ENCODE measurements at places on chromosomes 4 and X. TPM values are rescaled to one million over a fixed set of nuclear protein-coding genes. Genes with fewer than 3 reads are reported as not detected.

- no peaks in the 10 kb centered on the region for H3K4me1 ChIP-seq
- no peak overlapping the region for H3K27ac ChIP-seq
- peak; percentile 30 for DNase-seq
- no peaks in the 10 kb centered on the region for H3K36me3 ChIP-seq
Measured at GRCh38 chr4:93659629-93660028, 168.9 kb upstream of the ATOH1 start.

- H3K36me3 ChIP-seq, result no peaks in the 10 kb centered on the region
- H3K4me3 ChIP-seq, result no peak overlapping the region
- H3K27me3 ChIP-seq, result no peaks in the 10 kb centered on the region
- H3K4me1 ChIP-seq, result no peaks in the 10 kb centered on the region
- DNase-seq, result no peak
Measured at GRCh38 chr4:14602206-14602605, 400.1 kb upstream of the CPEB2 start.

- no peak for DNase-seq
- no peaks in the 10 kb centered on the region for H3K36me3 ChIP-seq
- H3K4me1 ChIP-seq, result peaks cover 1% of the 10 kb centered on the region
- H3K27ac ChIP-seq, result peak overlapping the region; percentile 4
Measured at GRCh38 chrX:150926304-150926703, 27.8 kb upstream of the CD99L2 start.

DNA sequence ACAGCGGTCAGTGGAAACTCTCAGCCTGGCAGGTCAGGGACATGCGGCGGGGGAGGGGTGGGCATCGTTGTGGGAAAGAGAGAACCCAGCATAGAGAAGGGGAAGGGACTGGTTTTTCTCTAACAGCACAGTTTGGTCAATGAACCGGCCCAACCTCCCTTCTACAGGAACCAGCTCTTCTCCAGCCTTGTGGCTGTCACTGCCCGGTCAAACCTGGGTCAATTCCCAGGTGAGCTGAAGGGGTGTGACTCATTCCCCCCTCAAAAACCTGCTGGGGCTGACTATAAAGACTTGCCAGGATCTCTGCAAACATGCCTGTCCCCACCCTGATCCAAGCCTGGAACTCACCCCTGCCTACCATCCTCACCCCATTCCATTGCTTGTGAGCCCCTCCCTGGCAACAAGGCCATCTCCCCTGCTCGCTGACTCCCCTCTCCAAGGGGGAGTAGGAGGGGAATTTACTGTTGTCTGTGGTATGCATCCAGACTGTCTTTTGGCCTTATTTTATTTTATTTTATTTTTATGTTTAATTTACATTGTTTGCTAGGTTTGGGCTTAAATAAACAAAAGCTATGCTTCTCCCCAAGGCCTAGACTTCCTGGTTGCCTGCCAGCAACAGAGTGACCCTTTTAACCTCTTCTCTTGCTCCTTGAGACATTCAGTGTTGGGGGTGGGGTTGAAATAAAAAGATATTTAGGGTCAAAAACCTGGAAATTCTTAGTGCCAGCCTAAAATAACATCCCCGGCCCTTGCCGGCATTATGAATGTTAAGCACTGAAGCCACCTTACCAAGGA lies 49.6 kb downstream of the TSC22D3 start:
- no peak overlapping the region for H3K27ac ChIP-seq
- peaks cover 19% of the 10 kb centered on the region for H3K27me3 ChIP-seq
- peaks cover 2% of the 10 kb centered on the region for H3K4me1 ChIP-seq
- no peak overlapping the region for H3K4me3 ChIP-seq

DNA sequence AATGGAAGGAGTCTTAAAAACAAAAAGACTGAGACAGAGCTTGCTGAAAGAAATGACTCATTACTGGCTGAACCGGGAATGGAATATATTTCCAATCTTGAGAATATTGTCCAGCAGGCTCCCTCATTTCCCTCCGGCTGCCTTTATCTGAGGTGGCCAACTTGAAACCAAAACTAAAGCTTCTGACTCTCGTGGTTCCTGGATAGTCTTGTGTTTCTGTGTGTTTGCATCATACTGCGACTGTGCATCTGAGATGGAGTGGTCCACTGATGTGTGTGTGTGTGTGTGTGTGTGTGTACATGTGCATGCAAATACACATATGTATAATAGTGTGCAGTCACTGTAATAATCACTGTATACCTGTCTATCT lies 145.6 kb upstream of the SCML1 start:
- peaks cover 9% of the 10 kb centered on the region for H3K4me1 ChIP-seq
- peak overlapping the region; percentile 48 for H3K4me3 ChIP-seq
- peak overlapping the region; percentile 82 for H3K27ac ChIP-seq
- no peaks in the 10 kb centered on the region for H3K27me3 ChIP-seq

Gene SYN1
- under 0.01 TPM for total RNA-seq

Gene FATE1
- total RNA-seq, result not detected

DNA sequence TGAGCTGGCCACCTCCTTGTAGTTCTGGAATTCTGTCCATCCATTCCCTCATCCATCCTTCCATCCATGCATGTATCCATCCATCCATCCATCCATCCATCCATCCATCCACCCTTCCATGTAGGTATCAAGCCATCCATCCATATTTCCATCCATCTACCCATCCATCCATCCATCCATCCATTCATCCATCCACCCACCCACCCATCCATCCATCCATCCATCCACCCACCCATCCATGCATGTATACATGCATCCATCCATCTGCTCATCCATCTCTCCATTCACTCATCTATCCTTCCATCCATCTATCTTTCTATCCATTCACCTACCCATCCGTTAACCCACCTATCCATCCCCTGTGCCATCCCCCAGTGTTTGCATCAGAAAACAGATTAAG lies 153.6 kb upstream of the STX18 start:
- no peak for DNase-seq
- H3K27me3 ChIP-seq, result peaks cover 15% of the 10 kb centered on the region
- H3K27ac ChIP-seq, result no peak overlapping the region
- no peaks in the 10 kb centered on the region for H3K4me1 ChIP-seq
- H3K4me3 ChIP-seq, result no peak overlapping the region
- no peaks in the 10 kb centered on the region for H3K36me3 ChIP-seq

Gene SORBS2
- under 0.01 TPM for total RNA-seq

DNA sequence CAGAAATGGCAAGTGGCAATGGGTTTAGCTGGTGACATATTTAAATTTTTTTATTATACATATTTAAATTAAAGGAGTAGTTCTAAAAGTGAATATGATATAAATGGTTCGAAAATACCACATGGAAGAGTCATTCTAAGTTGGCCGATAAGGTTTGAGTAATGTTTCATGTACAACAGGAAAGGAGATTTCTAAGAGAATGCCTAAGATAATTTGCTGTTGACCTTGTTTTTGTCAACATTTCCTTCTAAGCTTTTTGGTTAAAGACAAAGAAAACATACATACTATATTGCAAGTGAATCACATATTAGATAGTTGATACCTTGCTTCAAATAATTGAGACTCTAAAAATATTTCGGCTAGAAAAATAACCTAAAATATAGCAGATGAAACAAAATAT lies 526.6 kb upstream of the SLIT2 start:
- no peaks in the 10 kb centered on the region for H3K27me3 ChIP-seq
- H3K4me1 ChIP-seq, result peaks cover 3% of the 10 kb centered on the region
- no peaks in the 10 kb centered on the region for H3K36me3 ChIP-seq
- no peak overlapping the region for H3K4me3 ChIP-seq
- DNase-seq, result peak; percentile 12

DNA sequence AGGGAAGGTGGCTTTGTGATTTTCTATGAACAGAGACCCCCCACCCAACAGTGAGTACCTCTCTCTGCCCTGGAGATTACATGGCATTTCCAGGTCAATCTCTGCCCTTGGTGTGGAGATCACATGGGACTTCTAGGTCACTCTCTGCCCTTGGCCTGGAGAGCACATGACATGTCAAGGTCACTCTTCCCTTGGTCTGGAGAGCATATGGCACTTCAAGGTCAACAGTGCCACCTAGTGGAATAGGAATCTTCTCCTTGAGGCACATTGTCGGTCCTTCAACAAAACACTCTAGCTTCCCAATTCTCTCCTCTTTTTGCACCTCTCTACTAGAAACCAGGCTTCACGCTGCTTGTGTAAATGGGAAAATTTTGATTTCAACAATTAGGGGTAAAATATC lies 66.2 kb upstream of the TACR3 start:
- DNase-seq, result no peak
- no peaks in the 10 kb centered on the region for H3K4me1 ChIP-seq
- no peaks in the 10 kb centered on the region for H3K27me3 ChIP-seq
- H3K36me3 ChIP-seq, result no peaks in the 10 kb centered on the region
- H3K4me3 ChIP-seq, result no peak overlapping the region

GRCh38 chrX:110965409-110966090 lies 130.4 kb upstream of the PAK3 start:
- no peak for DNase-seq
- H3K27ac ChIP-seq, result no peak overlapping the region
- no peak overlapping the region for H3K4me3 ChIP-seq
- H3K36me3 ChIP-seq, result no peaks in the 10 kb centered on the region
- H3K4me1 ChIP-seq, result no peaks in the 10 kb centered on the region
- H3K27me3 ChIP-seq, result peaks cover 5% of the 10 kb centered on the region

- no peaks in the 10 kb centered on the region for H3K36me3 ChIP-seq
- no peaks in the 10 kb centered on the region for H3K4me1 ChIP-seq
- H3K4me3 ChIP-seq, result no peak overlapping the region
- no peak overlapping the region for H3K27ac ChIP-seq
- no peaks in the 10 kb centered on the region for H3K27me3 ChIP-seq
Measured at GRCh38 chr4:144347121-144347520, 206.6 kb upstream of the GYPA start.

- H3K4me1 ChIP-seq, result no peaks in the 10 kb centered on the region
- no peaks in the 10 kb centered on the region for H3K36me3 ChIP-seq
- DNase-seq, result no peak
- no peak overlapping the region for H3K4me3 ChIP-seq
- peaks cover 10% of the 10 kb centered on the region for H3K27me3 ChIP-seq
Measured at GRCh38 chr4:48015216-48015615, 1.3 kb downstream of the CNGA1 start.

GRCh38 chrX:8729811-8730210 lies 2.1 kb downstream of the ANOS1 start:
- peaks cover 32% of the 10 kb centered on the region for H3K27me3 ChIP-seq
- no peak for DNase-seq
- H3K27ac ChIP-seq, result no peak overlapping the region
- H3K4me1 ChIP-seq, result no peaks in the 10 kb centered on the region
- no peak overlapping the region for H3K4me3 ChIP-seq

Gene DUSP21
- not detected for total RNA-seq

DNA sequence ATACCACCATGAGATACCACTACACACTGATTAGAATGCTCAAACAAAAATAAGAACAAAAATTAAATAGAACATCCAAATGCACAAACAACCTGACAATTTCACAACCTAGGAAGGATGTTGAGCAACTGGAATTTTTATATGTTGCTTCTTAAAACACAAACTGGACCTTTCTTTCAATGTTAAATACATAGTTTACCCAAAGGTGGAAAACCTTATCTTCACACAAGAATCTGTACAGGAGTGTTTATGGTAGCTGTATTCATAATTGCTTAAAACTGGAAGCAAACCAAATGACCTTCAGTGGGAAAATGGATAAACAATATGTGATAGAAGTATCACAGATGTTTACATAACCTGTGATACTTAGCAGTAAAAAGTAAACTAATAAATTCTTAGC lies 573.8 kb downstream of the MAGEB5 start:
- H3K36me3 ChIP-seq, result no peaks in the 10 kb centered on the region
- H3K27ac ChIP-seq, result no peak overlapping the region
- no peak for DNase-seq
- H3K4me1 ChIP-seq, result no peaks in the 10 kb centered on the region
- H3K27me3 ChIP-seq, result no peaks in the 10 kb centered on the region

GRCh38 chr4:15799701-15800100 lies 21.6 kb downstream of the CD38 start:
- no peak overlapping the region for H3K4me3 ChIP-seq
- H3K27ac ChIP-seq, result no peak overlapping the region
- no peaks in the 10 kb centered on the region for H3K36me3 ChIP-seq
- peaks cover 13% of the 10 kb centered on the region for H3K27me3 ChIP-seq
- DNase-seq, result no peak
- no peaks in the 10 kb centered on the region for H3K4me1 ChIP-seq

DNA sequence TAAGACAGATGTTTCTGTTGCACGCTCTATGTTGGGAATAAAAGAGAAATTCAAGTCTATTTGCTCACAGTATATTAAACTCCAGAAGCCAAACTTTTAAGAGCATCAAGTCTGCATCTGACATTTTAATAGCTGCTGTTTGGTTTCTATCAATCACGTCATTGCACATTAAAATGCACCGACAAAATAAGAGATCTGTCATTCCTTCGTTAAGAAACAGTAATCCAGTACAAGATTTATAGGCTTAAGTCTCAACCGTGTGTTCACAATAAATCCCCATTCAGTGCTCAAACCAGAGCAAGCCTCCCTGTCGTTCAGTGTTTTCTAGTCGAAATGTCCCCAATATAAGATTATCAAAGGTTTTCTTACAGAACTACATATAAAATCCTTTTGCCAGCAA lies 89.0 kb upstream of the BMPR1B start:
- H3K4me3 ChIP-seq, result no peak overlapping the region
- H3K36me3 ChIP-seq, result 0 out of 2 replicates have a peak, but pooled peaks cover 1% of the 10 kb centered on the region
- no peak for DNase-seq
- H3K4me1 ChIP-seq, result no peaks in the 10 kb centered on the region
- H3K27me3 ChIP-seq, result no peaks in the 10 kb centered on the region

DNA sequence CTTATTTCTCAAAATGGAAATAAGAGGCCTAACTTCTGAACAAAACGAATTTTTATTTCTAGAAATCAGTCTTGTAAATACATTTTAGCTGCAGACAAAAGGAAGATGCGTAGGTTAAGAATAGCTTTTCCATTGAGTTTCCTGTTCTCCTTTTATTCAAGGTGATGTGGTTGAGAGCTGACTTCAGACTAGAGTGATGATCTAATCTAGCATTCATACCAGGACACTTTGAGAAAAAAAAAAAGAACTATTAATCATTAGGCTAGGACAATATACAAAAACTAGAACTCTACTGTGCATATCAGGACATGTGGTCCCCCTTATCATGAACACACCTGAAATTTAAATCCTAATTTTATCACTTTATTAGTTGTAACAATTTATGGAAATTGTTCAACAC lies 884.5 kb upstream of the EPHA5 start:
- H3K27me3 ChIP-seq, result no peaks in the 10 kb centered on the region
- no peak for DNase-seq
- no peaks in the 10 kb centered on the region for H3K4me1 ChIP-seq
- no peak overlapping the region for H3K27ac ChIP-seq
- H3K4me3 ChIP-seq, result no peak overlapping the region
- no peaks in the 10 kb centered on the region for H3K36me3 ChIP-seq

Gene RIPPLY1
- not detected for total RNA-seq

DNA sequence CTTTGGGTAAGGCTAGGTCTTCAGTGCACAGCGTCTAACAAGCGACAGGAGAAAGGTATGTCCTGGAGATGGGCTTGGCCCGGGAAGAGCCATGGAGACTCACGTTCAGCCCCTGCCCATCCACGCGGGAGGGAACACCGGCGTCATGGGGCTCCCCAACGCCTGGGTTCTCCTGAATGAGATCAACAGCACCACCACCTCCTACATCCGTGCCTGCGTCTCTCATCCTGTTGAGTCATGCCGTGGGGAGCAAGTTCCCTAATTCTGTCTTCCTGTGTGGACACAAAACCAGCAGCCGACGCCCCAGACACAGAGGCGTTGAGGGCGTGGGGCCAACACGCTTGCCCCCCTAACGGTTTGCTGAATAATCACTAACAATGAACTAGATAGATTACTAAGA lies 20.1 kb upstream of the IL3RA start:
- H3K4me3 ChIP-seq, result no peak overlapping the region
- no peaks in the 10 kb centered on the region for H3K4me1 ChIP-seq
- no peak overlapping the region for H3K27ac ChIP-seq
- H3K27me3 ChIP-seq, result no peaks in the 10 kb centered on the region
- no peak for DNase-seq
- H3K36me3 ChIP-seq, result no peaks in the 10 kb centered on the region
